ENCODE measurements at places on chromosomes 7 and 10.

DNA sequence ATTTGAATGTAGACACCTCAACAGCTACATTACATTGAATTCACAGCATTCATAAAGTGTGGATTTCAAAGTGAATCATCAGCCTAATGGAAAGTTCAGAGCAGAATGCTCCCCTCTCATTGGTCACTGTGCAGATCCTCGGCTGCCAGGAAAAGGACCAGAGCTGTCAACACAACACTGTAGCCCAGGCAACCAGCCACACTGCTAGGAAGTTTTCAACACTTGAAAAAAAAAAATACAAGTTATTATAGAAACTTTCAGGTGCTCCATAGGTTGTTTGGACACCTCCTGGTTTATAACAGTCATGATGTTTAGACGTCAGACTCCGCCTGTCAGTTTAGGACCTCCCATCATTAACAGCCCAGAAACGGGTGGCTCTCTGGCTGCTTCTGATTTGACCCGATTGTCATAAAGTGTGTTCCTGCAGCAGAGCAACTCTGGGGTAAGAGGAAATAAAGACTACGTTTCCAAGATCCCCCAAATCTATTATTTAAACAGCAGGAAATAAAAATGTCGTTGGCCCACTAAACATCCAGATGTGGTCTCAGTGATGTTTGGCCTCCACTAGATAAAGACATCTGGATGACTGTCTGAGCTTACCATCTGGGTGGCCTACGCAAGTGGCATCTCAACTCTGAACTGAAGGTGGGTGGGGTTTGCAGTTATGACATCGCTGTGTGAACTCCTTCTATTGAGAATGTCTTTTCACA, 117.4 kb downstream of the CABCOCO1 start:
- no peak for DNase-seq

GRCh38 chr7:64881461-64882287, 21.4 kb upstream of the ZNF273 start:
- DNase-seq, result no peak

- no peak for DNase-seq
Observed at GRCh38 chr7:149720372-149721083, 52.9 kb downstream of the ZNF467 start.

GRCh38 chr7:5296611-5297226, 14.0 kb downstream of the SLC29A4 start:
- peak; percentile 60 for DNase-seq

- DNase-seq, result no peak
Observed at GRCh38 chr10:66928776-66929175, 2.9 kb downstream of the LRRTM3 start.

DNA sequence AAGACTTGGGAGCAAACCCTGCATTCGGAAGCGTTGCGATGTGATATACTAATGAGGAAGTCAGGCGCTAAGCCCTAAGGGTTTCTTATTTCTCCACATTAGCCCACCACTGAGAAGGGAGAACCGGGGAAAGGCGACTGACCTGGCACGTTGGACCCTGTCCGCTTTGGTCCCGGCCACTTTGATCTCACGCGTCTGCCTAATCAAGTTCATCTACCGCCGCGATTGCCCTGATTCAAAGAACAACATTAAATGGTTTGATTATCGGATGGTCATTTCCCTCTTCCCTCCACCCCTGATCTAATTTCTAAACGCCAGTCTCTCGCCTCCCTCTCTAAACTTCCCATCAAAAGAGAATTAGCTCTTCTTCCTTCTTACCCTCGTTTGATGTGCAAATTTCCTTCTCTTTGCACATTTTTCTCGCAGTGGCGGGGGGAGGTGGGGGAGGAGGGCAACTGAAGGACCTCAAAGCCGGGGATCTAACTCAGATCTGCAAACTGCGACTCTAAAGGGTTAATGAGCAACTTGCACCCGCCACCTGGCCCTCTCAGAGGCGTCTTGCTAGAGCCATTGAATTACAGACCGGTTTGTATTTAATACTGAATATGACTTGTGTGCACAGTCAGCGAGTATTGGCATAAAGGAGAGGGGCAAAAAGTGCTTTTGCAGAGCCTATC, 687 bp upstream of the DKK1 start:
- DNase-seq, result no peak

DNA sequence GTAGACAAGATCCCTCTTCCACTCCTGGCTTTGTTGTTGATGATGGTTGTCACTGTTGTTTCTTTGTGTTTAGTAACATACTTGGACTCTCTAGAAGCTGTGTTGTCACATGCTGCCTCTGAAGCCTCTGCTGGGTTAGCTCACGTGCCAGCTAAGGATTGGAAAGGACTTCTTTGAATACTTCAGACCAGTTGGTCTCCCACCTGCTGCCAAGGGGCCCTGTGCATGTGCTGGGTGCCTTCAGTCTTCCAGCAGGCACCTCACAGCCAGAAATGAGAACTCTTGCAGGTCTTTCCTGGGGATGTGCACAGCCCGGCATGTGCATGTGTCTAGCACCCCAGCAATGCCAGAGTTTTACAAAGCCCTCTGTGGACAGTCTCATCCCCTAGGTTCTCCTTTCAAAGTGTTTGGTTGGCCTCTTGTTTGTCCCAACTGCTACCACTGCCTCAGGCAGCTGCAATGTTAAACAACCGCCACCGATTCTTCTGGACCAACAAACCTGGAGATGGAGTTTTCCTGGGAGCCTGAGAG, 21.7 kb upstream of the NCAPG2 start:
- no peak for DNase-seq

DNA sequence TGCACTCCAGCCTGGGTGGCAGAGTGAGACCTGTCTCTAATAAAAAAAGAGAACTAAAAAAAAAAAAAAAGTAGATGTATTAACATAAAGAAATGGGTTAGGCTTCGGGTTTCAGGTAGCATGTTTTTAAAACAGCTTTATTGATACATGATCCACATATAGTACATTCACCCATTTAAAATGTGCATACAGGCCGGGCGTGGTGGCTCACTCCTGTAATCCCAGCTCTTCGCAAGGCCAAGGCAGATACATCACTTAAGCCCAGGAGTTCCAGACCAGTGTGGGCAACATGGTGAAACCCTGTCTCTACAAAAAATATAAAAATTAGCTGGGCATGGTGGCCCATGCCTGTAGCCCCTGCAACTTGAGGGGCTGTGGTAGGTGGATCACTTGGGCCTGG, 39.5 kb downstream of the SNX10 start:
- DNase-seq, result no peak

DNA sequence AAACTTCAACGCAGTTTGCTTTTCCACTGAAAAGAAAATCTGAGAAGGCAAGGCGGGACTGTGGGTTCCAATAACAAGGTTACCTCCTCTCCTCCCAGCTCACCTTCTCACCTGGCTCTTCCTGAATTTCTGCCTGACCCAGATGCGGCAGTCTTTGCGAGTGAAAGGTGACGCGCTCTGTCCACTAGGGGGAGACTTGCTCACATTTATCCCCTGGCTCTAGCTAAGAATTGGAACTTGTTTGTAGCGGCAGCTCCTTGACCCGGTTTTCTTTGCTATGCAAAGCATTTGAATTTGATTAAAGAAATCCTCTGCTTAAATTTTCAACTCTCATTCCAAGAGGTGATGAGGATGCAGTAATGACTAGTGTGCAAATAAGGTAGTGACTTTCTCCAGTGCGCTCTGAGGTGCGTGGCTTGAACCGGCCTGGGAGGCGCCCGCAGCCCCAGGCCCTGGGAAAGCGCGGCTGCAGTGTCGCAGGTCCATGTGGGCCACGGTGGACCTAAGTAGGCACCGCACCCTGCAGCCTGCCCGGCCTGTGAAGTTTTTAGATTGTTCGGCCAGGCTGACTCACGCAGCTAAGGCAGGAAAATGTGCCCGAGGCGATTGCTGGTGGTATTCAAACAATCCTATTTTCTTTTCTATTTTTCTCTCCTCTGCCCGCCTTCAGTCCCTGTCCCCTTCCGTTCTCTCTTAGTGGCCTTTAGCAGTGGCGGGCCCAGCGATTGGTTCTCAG, 336.9 kb upstream of the NPSR1 start:
- DNase-seq, result no peak

DNA sequence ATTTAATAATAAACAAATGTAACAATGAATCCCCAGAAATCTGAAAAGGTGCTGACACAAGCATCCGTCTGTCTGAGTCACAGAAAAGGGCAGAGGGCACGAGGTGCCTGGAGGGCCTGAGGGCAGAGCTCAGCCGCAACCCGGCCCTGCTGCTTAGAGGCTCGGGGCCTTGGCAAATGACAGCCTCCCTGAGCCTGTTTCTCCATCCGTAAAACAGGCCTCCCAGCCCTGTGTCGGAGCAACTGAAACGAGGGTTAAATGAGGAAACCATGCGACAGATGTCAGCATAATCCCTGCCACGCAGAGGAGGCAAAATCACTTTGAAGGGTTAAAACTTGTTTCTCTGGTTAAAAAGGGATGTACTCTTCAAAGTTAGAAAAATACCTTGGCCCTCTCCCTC, 24.9 kb downstream of the NUDT1 start:
- DNase-seq, result no peak

DNA sequence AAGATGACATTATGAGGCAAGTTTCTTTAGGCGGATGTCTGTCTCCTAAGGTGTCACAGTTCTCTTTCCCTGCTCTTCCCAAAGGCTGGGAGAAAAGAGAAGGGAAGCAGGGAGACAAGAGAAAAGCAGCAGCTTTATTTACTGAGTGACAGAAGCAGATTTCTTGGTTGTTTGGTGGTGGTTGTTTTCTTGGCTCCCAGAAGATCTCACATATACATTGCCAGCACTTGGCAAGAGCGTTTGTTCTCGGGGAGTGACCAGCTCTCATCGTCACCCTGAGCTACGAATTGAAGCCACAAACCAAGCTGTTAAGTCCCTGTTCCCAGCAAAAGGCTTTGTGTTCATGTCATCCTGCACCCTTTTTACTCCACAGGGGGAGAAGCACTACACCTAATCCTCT, 11.4 kb downstream of the CDHR3 start:
- DNase-seq, result no peak

- no peak for DNase-seq
Observed at GRCh38 chr10:79018521-79019011, 50.2 kb upstream of the ZMIZ1 start.

GRCh38 chr7:5691606-5692005, 89.9 kb downstream of the RNF216 start:
- DNase-seq, result no peak

- DNase-seq, result no peak
Observed at GRCh38 chr7:668139-668931, 58.2 kb upstream of the DNAAF5 start.

- DNase-seq, result no peak
Observed at GRCh38 chr7:13800694-13801448, 188.6 kb downstream of the ETV1 start.

GRCh38 chr10:131223422-131223821, 88.1 kb downstream of the TCERG1L start:
- no peak for DNase-seq

GRCh38 chr7:43501870-43502269, 81.0 kb upstream of the STK17A start:
- DNase-seq, result no peak

DNA sequence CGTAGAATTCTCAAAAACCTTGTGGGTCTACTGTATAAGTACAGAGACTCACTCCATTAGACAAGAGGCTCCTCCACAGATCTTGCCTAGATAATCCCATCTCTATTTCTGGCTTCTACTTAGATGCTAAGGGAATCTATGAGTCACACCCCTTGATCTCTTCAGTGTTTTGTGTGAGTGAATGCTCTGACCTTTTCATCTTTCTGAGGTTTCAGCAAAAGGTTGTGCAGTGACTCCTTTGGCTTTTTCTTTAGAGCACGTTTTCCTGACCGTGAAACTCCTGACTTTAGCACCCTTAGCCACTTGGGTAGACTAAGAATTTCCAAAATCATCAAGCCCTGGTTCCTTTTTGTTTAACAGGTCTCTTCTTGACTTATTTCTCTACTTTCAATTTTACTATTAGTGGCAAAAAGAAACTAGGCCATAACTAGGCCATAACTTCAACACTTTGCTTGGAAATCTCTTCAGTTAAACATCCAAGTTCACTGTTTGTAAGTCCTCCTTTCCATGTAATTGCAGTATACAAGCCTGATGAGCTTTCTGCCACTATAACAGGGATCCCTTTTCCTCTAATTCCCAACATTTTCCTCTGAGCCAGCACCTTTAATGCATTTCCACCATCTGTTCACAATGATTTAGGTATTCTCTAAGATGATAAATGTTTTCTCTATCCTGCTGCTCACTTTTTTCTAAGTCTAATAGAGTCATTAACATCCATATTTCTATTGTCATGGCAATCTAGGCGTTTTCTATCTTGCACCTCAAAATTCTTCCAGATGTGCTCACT, 19.4 kb downstream of the COPG2 start:
- no peak for DNase-seq

GRCh38 chr7:107115762-107116540, 52.9 kb upstream of the HBP1 start:
- no peak for DNase-seq

GRCh38 chr7:90706072-90706716, 110.1 kb downstream of the CDK14 start:
- no peak for DNase-seq

GRCh38 chr10:2232479-2232878, 495.2 kb upstream of the ADARB2 start:
- no peak for DNase-seq

GRCh38 chr10:71472466-71472865, 75.7 kb downstream of the CDH23 start:
- no peak for DNase-seq

DNA sequence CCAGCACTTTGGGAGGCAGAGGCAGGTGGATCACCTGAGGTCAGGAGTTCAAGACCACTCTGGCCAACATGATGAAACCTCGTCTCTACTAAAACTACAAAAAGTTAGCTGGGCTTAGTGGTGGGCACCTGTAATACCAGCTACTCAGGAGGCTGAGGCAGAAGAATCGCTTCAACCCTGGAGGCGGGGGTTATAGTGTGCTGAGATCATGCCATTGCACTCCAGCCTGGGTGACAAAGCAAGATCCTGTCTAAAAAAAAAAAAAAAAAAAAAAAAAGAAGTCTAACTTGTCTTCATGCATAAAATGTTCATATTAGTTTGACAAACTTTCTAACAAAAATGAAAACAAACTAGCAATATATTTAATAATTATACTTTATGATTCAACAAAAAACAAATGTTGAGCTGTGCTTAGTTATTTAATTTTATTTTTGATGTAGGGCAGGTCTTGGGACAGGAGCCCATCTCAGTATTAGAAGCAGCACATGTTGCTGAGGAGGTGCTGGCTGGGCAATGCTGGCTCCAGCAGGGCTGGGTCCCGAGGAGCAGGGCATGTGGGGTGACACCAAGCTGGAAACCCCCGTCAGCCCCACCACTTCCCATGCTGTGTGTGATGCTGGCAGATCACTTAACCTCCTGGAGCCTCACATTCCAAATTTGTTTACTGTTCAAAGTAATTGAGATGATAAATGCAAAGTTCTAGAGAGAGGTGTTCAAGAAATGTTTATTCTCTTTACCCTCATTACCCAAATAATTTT, 335.3 kb upstream of the KLF6 start:
- DNase-seq, result no peak

GRCh38 chr10:28942012-28942411, 264.7 kb downstream of the BAMBI start:
- DNase-seq, result no peak

Data from central memory CD8-positive, alpha-beta T cell (primary cell).